ENCODE measurements at places on chromosomes 12 and 14.

- DNase-seq = no peak
Measured at GRCh38 chr14:41839661-41840060, 233.0 kb downstream of the LRFN5 start.

GRCh38 chr12:117060929-117061305, 38.3 kb downstream of the TESC start:
- DNase-seq = no peak

DNA sequence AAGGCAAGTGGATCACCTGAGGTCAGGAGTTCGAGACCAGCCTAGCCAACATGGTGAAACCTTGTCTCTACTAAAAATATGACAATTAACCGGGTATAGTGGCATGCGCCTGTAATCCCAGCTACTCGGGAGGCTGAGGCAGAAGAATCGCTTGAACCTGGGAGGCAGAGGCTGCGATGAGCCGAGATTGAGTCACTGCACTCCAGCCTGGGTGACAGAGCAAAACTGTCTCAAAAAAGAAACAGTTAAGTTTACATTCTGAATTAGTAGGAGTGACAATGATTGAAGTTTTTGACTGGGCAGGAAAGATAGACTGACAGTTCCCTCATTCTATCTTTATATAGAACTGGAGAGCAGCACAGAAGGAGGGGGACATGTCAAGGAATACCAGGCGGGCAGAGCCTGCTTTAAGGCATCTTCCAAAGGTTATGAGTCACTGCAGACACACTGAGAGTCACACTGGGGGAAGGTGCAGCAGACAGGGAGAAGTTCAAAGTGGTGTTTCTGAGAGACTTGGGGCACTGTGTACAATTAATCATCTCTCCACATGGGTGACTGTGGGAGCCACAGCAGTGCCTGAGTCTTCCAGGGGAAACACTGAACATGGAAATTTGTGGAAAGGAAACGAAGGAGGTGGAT, 42.8 kb upstream of the RNASE3 start:
- peak; percentile 29 for DNase-seq

DNA sequence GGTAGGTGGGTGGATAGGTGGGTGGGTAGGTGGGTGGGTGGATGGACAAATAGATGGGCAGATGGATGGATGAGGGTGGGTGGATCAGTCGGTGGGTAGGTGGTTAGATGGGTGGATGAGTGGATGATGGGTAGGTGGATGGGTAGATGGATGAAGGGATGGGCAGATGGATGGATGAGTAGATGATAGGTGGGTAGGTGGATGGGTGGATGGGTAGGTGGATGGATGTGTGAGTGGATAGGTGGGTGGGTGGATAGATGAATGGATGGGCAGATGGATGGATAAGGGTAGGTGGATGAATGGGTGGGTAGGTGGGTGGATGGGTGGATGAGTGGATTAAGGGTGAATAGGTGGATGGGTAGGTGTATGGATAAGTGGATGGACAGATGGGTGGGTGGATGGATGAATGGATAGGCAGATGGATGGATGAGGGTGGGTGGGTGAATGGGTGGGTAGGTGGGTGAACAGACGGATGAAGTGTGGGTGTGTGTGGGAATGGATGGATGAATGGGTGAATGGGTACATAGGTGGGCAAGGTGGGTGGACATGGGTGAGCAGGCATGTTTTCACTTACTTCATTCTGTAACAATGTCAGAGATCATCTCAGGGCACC, 3.3 kb upstream of the INF2 start:
- DNase-seq = no peak

DNA sequence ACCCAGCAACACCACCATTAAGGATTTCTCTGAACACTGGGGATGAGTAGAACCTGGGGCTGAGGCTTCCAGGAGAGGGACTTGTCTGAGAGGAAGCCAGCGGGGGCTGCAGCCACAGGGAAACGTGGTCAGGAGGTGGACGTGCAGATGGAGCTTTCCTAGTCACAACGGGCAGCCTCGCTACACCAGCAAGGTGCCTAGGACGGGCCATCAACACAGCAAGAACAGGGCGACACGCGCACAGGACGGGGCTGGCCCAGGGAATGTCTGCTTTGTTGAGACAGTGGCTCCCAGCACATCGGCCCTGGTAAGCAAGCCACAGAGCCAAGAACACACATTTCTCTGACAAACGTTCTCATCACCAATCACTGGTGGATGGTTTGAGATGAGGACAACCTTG, 25.3 kb downstream of the ANKLE2 start:
- no peak for DNase-seq
